Stimulated activated CD4-positive, alpha-beta T cell treated with anti-CD3 and anti-CD28 coated beads, Interleukin-1b, Interleukin-23, amount 100 ng/mL, for 1 hour (primary cell): ENCODE measurements at places on chromosomes 7 and 10.
A peak's percentile ranks its signal among the peaks of the same experiment; 100 is the strongest.

GRCh38 chr10:70549962-70550458 lies 52.5 kb downstream of the PRF1 start:
- DNase-seq, result peak; percentile 40

DNA sequence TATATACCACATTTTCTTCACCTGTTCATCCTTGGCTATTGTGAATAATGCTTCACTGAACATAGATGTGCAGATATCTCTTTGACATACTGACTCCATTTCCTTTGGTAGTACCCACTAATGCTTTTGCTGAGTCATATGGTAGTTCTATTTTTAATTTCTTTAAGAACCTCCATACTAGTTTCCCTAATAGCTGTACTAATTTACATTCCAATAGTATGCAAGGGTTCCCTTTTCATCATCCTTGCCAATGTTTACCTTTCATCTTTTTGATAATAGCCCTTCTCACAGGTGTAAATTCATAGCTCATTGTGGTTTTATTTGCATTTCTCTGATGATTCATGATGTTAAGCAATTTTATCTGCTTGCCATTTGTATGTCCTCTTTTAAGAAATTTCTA lies 159.9 kb downstream of the CALCR start:
- no peak for DNase-seq

- DNase-seq, result no peak
Measured at GRCh38 chr7:99398891-99399445, 9.4 kb downstream of the PDAP1 start.

GRCh38 chr7:125370502-125370901 lies 440.9 kb upstream of the POT1 start:
- no peak for DNase-seq
